Cortex of kidney (tissue), 1 donor: ENCODE measurements at places on chromosomes 13 and 19.

- DNase-seq, result no peak
Observed at GRCh38 chr13:26067601-26068000, 15.8 kb upstream of the SHISA2 start.

- DNase-seq, result no peak
Observed at GRCh38 chr13:109126891-109127641, 497.7 kb downstream of the MYO16 start.

DNA sequence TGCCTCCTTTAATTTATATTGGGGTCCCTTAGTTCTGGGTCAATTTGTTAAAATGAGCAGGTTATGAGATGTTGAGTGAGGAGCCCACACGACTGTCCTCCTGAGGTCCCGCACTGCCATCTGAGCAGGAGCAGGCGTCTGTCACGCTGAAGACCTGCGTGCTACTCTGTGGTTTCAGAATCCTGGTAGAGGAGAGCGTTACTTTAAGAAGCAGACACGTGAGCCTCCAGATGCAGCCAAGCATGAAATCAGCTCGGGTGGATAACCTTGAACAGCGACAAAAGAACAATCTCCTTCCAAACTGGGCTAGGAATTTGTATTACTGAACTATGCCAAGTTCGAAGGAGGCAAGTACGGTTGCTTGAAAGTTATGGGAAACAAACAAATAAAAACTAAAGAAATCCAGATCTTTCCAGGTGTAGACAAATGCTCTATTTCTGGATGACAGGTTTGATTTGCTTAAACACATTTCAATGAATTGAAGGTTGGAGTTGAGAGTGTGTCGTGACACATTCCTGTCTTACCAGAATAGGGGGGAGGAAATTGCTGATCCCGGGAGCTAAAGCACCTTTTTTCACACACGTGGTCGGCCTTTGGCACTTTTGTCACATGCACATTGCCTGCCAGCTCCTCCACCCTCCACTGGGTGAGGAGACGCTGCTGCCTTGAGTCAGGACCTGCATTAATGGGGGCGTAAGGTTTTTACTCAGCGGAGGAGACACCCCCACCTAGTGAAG is 945.5 kb upstream of the SLC10A2 start:
- DNase-seq, result no peak

DNA sequence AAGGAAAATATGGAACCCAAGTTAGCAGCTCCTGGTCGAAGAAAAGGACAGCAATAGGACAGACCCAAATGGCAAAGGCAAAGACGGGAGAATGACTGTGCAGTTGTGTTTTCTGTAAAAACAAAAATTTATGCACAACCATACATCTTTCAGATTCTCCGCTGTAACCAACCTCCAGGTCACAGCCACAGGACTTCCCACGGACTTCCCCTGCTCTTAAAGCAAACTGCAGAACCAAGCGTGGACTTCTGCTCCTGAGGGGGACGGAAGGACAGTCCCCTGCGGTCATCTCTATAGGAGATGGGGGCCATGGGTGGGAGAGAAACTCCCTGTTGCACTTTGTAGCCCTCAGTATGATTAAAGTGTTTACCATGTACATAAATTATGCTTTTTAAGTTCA is 2.5 kb downstream of the GRTP1 start:
- no peak for DNase-seq

GRCh38 chr13:98962901-98963590 is 14.8 kb downstream of the DOCK9 start:
- DNase-seq, result no peak

GRCh38 chr19:55193481-55193880 is 13.4 kb upstream of the SYT5 start:
- no peak for DNase-seq

DNA sequence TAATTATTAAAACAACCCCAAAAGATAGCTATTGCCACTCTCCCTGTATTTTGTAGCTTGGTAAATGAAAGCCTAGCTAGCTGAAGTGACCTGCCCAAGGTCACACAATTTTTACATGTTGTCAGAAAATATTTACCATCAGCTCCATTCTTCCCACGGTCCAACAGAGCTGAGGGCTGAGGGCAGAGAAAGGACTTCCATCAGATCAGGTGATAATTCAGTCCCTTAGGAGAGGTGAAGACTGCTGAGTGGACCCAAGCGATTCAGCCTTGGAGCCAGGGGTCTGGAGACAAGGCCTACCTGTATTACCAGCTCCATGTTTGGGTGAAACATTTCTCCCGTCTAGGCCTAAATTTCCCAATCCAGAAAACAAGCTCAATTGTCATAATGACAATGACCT is 149.5 kb upstream of the TSHZ3 start:
- no peak for DNase-seq

GRCh38 chr13:46992383-46992952 is 95.6 kb upstream of the HTR2A start:
- DNase-seq, result no peak

- DNase-seq, result no peak
Observed at GRCh38 chr13:31970231-31970930, 61.2 kb upstream of the FRY start.

DNA sequence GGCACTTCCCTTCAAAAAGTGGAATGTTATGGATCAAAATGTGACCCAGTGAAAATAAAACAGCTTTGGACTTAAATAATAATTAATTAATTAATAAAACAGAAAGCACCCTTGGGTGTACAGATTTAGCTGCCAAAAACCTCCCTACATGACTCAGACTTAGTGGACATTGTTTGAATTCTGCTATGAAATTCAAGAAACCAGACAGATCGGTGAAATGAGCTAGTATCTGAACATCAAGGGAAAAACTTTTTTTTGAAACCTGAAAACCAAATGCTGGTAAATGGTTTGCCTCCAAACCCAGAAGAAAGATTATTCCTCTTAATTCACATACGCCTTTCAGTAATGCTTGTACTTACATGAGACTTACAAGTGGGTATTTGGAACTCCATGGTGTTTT is 33.5 kb downstream of the SOX21 start:
- DNase-seq, result no peak

- DNase-seq, result no peak
Observed at GRCh38 chr13:50379584-50379983, 364.3 kb downstream of the KCNRG start.

DNA sequence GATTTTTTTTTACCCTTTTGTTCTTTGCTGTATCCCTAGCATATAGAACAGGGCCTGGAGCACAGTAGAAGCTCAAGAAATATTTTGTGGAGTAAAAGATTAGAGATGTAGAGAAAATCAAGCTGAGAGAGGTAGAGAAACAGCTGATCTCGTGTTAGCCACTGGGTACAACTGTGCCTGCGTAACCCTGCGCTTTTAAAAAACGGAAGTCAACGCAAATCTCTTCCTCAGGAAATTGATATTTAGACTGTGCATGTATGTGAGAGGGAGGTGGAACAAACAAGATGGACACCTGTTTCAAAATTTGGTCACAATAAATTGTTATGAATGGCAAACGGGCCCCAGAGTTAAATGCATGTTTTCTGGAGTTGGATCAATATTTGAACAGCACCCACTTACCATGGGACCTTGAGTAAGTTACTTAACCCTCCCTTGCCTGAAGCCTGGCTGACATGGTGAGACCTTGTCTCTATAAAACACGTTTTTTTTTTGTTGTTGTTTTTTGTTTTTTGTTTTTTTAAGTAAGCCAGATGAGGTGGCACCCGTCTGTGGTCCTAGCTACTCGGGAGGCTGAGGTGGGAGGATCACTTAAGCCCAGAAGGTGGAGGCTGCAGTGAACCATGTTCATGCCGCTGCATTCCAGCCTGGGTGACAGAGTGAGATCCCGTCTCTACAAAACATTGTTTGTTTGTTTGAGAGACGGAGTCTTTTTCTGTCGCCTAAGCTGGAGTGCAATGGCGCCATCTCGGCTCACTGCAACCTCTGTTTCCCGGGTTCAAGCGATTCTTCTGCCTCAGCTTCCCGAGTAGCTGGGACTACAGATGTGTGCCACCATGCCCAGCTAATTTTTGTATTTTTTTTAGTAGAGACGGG is 3.3 kb upstream of the EPOR start:
- no peak for DNase-seq

GRCh38 chr19:45098521-45099466 is 5.8 kb downstream of the PPP1R37 start:
- no peak for DNase-seq

- no peak for DNase-seq
Observed at GRCh38 chr13:66492479-66492878, 737.7 kb downstream of the PCDH9 start.

- no peak for DNase-seq
Observed at GRCh38 chr19:38649305-38650171, 2.1 kb downstream of the ACTN4 start.

GRCh38 chr13:67052550-67053490 is 177.3 kb downstream of the PCDH9 start:
- DNase-seq, result no peak

DNA sequence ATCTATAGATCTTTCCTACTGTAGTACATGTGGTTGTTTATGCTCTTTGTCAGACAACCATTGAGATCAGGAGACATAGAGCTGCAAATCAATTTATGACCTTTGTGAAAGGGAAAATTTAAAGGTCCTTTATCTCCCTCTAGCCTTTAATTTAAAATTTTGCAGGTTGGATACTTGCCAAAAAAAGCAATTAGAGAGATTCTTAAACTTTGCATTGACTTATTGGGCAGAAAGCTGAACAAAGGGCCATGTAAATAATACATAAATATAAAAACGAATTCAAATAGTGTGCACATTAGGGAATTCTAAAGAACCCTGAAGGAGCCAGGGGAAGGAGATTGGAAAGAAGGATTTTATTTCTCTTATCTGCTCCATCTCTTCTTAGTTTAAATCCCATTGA is 22.0 kb upstream of the RB1 start:
- no peak for DNase-seq

DNA sequence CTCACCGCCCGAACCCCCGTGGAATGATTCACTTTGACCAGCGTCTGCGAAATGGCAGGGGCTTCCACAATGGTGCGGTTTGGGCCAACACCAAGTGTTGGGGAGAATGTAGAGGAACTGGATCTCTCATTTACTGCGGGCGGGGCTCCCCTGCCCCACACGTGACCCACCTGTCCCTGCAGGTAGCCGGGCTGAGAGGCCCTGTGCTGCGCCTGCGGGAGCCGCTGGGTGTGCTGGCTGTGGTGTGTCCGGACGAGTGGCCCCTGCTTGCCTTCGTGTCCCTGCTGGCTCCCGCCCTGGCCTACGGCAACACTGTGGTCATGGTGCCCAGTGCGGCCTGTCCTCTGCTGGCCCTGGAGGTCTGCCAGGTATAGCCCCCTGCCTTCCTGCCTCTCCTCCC is 5.8 kb upstream of the FLT3LG start:
- DNase-seq, result no peak

- DNase-seq, result no peak
Observed at GRCh38 chr13:42478531-42479156, 95.3 kb upstream of the TNFSF11 start.

DNA sequence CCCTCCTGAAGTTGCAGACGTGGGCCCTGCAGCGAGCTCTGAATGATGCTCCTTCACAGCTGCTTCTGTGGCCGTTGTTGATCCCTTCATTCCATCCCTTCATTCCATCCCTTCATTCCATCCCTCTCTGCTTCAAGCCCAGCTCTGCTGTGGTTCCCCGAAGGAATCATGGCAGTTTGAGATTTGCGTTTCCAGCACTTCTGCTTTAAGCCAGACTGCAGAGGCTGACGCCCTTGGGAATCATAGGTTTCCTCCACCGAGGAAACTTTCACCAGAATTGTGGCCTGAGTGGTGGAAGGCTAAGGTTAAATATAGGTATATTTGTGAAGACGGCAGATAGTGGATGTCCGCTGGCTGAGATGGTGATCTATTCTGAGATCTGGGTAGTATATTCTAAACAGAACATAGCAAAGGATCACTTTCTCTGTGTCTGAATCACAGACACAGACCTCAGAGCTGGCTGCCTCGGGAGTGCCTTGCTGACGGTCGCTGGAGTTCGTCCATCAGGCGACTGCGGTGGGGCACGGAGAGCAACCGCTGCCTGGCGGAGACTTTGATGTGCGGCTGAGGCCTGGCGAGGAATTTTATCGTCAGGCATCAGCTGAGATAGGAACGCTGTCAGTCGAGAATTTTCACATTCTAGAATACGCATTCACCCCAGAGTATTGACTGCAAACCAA is 42.8 kb upstream of the DCUN1D2 start:
- no peak for DNase-seq

- DNase-seq, result no peak
Observed at GRCh38 chr13:110714797-110715394, 1.4 kb downstream of the ING1 start.

GRCh38 chr13:113001241-113002140 is 32.5 kb downstream of the MCF2L start:
- DNase-seq, result no peak

DNA sequence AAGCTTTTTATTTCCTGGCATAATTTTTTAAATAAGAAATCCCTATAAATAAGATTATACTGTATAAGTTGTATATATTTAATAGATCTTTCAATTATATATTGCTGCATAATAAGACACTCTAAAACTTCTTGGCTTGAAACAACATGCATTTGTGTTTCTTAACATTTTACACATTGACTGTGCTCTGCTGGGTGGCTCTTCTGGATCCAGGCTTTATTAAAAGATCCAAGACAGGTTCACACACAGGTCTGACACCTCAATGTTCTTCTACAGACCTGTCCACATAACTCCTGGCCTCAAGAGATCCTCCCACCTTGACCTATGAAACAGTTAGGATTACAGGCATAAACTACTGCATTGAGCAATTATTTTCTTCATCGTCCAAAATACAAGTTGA is 77.6 kb upstream of the PCDH17 start:
- DNase-seq, result no peak

- no peak for DNase-seq
Observed at GRCh38 chr13:112616586-112617362, 28.8 kb upstream of the TUBGCP3 start.
